ENCODE measurements at places on chromosomes 3 and 15.

DNA sequence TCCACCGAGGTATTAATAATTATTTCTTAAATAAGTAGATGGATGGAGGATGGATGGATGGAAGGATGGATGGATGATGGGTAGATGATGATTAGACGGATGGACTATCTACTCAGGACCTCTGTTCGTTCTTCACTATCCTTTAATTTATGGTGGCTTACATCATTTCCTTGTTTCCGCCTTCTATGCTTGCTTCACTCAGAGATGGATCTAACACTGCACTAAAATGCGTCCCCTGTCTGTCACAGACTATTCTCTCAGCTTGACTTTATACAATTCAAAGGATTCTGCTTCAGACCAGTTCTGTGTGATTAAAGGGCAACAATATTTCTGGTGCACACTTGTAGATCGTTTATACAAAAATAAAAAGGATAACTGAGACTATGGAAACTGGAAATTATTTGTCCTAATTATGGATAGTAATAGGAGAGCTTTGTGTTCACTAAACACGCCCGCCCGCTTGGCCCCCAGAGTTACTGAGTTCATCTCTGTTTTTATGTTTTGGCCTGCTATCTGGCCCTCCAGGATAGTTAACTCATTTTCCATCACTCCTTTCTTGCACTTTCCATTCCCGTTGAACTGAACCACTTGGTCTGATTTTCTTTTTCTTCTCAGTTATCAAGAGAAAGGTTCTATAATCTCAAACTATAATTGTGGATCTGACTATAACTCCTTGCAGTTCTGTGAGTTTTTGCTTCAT is 41.4 kb upstream of the CA12 start:
- no peak for DNase-seq

GRCh38 chr15:25693321-25694238 is 169.5 kb downstream of the ATP10A start:
- no peak for DNase-seq

GRCh38 chr3:194772241-194773000 is 86.7 kb downstream of the FAM43A start:
- no peak for DNase-seq

- DNase-seq, result no peak
Observed at GRCh38 chr3:56366641-56367162, 101.6 kb downstream of the ERC2 start.

- no peak for DNase-seq
Observed at GRCh38 chr3:22088204-22088603, 337.2 kb upstream of the ZNF385D start.

DNA sequence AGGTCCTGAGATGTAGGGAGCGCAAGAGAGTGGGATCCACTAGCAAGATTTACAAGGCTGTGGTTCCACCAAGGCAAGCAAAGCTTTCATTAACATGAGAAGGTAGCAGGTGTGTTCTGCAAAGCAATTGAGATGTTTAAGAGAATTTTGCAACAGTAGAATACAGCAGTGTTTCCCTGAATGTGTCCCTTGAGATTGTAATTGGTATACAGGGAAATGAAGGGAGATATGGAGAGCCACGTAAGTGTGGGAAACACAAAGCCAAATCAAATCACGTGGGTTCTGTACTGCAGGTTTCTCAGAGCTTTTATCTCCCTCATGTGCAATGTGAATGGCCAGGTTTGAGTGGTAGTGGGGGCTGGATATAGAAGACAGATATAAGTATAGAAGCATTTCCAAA is 67.3 kb downstream of the ATG7 start:
- no peak for DNase-seq

DNA sequence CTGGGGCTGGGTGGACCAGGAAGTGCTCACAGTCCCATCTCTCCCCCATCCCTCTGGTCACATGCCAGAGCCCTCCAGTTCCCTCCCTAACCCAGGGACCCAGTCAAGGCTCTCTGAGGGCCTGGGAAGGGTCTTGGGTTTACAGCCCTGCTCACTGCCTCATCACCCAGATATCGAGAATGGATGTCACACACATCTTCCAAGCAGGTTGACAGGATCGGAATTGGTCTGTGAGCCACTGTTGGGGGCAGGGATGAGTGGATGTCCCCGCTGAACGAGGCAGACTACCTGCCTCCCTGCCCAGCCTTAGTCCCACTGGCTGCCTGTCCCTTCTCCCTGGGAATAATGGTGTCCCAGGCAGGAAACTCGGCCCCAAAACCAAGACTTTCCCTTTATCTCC is 20.0 kb upstream of the GOLGA6C start:
- DNase-seq, result no peak

DNA sequence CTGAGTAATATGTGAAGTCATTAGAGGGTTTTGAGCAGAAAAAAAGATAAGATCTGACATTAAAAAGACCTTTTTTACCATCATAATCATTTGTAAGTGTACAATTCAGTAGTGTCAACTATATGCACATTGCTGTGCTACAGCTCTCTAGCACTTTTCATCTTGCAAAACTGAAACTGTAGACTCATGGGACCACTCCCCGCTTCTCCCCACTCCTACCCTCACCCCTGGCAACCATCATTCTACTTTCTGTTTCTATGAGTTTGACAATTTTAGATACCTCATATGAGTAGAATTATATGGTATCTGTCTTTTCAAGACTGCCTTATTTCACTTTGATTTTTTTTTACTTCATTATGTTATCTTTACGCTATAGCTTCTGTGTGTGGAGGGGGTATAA is 112.8 kb downstream of the NSUN3 start:
- no peak for DNase-seq

- no peak for DNase-seq
Observed at GRCh38 chr3:156586905-156587759, 32.2 kb upstream of the SSR3 start.

Data from DMS 273 treated with DMSO at 0.1 percent for 48 hours (cell line).